GM10248 (cell line): ENCODE measurements at places on chromosomes 12 and 14.

GRCh38 chr14:103050935-103051334 lies 6.4 kb downstream of the CDC42BPB start:
- no peak for DNase-seq

DNA sequence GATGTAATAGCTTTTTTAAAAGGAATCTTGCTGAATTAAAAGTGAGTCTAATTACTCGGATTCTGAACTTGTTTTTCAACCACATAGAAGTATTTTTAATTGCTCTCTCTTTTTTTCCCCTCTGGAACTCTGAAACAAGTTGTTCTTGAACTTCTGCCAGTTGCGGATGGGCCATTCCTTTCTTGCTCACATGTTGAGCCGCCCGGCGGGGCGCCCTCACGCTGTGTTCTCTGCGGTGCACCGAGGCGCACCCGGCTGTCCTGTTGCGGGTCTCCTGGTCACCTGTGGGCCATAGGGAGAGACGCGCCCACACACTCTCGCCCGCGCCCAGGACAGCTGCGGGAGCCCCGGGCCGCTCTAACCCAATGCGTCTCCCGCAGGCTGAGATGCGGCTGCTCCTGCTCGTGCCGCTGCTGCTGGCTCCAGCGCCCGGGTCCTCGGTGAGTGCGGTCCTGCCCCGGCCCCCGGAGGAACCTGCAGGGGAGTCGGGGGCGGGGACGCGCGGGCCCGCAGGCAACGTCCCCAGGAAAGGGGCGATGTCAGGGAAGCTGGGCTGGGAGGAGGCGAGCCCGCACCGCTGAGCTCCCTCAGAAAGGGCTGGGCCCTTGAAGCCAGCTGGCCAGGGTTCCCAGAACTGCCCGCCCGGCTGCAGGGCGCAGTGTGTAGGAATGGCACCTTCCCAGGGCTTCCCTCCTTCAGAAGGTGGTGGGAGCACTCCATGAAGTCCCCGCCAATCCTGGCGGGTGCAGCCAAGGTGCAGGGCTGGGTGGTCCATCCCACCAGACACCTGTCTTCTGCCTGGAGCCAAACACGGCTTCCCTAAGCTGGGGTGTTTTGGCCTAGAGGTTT lies 2.3 kb downstream of the PAPLN start:
- no peak for DNase-seq

DNA sequence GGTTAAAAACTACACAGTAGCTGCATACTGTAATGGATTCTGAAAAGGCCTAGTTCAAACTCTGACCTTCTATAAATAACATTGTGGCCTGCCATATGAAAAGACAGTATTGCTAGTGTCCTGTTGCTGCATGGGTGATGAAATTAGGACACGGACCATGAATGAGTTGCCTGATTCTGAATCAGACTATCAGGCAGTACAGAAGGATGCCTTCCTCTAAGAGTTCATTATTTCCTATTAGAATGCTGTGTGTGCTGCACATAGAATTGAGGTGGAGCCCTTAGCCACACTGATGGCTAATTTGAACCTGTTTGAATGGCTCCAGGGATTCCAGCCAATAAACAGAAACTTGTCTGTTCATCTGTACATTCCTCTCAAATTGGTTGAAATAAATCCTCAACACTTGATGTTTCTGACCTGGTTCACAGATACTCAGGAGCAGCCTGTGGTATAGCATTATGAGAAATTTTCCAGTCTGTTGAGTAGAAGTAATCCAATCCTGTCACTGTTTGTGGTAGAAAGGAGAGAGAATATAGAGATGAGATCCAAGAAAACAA lies 483.2 kb downstream of the APAF1 start:
- DNase-seq = no peak

- peak; percentile 68 for DNase-seq
These were observed 1.9 kb downstream of the BCL7A start for GRCh38 chr12:122023339-122024131.

- DNase-seq = no peak
These were observed 25.2 kb downstream of the TCHP start for GRCh38 chr12:109925185-109925840.
